ENCODE measurements at places on chromosomes 12 and 14.

DNA sequence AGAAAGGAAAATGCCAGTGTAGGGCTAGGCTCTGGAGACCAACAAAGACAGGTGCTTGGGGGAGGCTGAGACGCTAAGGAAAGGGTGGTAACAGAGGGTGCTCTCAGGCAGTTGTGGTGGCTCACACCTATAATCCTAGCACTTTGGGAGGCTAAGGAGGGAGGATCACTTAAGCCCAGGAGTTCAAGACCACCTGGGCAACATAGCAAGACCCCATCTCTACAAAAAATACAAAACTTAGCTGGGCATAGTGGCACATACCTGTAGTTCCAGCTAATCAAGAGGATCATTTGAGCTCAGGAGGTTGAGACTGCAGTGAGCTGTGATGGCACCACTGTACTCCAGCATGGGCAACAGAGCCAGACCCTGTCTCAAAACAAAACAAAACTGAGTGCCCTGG, 12.4 kb downstream of the REM2 start:
- DNase-seq: no peak

DNA sequence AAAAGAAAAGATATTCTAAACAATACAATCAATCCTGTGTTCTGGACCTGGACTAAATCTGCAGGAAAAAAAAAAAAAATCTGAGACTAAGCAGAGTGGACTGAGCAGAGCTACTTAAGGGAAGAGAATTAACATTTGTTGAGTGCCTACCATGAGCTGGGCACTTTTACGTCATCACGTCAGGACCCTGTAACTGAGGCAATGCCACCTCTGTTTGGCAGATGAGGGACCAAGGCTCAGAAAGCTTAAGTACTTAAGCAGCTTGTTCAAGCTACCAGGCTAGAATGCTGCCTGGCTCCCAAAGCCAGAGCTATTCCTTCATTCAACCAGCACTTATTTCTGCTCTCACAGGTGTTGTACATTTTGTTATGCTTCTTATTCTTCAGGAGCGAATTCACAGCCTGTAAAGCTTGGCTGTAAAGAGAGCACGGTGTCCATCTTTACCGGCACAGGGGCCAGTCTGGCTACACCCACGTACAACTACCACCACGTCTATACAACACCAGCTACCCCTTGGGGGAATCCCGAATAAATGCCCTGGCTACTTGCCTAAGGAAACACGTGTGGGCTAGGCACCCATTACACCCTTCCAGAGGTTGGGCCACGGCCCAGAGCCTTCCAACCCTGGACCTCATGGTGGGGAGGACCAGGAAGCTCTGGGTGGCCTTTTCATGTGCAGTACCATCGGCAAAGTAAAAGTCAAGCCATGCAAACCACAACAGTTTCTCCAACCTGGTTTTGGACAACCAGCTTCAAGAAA, 27.0 kb downstream of the TMCC3 start:
- no peak for DNase-seq

DNA sequence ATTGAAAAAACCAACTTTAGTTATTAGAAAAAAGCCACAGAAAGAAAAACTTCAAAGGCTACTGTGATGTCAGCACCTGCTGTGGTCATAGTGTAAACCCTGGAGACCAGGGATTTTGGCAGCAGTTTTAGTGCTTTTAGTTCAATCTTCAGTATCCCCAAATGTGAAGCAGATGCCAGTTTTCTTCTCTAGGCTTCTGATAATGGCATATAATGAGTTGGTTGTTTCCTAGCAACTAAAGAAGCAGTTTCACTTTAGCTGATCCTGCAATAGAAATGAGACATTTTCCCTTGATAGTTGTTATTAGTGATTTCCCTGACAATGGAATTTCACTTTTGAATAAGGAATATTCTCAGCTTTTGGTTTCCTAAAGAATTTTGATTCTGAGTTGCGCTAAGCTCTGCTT, 131.2 kb downstream of the NUBPL start:
- no peak for DNase-seq

DNA sequence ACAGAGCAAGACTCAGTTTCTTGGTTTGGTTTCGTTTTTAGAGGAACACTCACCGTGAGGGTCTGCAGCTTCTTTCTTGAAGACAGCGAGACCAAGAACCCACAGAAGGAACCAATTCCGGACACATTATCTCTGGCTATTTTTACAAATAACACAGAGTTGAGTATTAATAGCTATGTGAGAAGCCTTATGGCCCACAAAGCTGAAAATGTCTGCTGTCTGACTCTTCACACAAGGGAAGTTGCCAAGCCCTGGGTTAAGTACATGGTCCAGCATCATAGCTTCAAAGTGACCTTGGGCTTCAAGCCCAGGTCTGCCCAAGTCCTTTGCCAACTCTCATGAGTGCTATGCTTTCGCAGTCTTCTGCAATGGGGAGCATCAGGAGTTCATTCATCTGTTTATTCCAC, 2.6 kb upstream of the LGMN start:
- no peak for DNase-seq

All from activated CD8-positive, alpha-beta memory T cell treated with anti-CD3 and anti-CD28 coated beads, Interleukin-2, amount 50 U/mL, for 4 hours (primary cell).